ENCODE measurements at places on chromosomes 3 and 15.
A peak's percentile ranks its signal among the peaks of the same experiment; 100 is the strongest.

- peak; percentile 28 for DNase-seq
These were observed 81.5 kb downstream of the SLC25A26 start for GRCh38 chr3:66302288-66302687.

GRCh38 chr3:115974940-115975339 lies 351.6 kb downstream of the GAP43 start:
- no peak for DNase-seq

DNA sequence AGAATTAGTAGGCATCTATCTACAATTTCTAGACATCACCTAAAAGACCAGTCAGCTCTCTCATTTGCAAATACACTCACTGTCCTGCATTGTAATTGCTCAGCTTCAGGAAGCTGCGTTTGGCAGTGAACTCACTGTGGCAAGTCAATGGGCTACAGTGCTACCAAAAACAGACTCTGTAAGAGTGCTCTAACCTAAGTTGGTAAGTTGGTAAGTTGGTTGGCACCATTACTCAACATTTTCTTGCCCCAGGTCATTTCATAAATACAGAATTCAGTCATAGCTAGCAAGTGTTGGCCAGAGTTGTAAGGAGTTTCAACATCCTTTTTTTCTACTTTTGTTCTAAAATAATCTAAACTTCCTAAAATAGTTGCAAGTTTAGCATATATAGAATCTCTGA lies 466.3 kb downstream of the NAALADL2 start:
- no peak for DNase-seq

DNA sequence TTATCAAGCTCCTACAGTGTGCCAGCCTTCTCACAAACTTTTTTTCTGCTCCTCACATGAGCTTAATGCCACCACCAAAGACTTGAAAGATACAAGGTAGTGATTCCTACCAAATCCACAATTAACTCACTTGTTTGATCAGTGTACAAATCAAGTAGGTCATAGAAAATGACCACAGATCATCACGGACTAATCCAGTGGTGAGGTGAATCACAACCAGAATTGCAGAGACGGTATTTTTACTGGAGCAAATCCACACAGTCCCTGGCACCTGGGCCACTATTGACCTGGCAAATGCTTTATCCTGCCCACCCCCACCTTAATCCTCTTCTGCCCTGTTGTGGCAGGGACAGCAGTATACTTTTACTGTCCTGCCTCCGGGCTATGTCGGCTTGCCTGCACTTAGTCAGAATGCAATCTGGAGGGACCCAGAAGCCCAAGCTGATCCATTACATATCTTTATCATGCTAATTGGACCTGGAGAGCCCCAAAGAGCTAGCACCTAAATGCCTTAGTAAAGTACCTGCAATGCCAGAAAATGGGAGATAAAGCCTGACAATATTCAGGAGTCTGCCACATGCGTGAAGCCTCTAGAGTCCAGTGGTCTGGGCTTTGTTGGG lies 83.9 kb upstream of the CDV3 start:
- DNase-seq: no peak

DNA sequence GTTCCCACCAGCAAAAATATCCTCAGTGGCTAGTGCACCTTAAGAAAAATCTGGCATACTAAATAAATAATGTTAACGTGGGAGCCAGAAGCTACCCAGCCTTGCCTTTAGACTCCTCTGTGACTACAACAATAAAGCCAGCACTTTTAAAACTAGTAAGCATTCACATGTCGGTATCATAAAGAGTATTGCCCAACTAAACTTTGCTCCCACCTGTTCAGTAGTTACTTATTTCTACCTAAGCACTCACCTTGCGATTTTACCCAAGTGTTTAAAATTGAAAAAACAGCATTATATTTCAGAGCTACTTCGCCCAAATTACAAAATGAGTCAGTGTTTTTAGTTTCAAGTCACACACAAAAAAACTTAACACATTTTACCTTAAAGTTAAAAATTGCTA lies 12.8 kb downstream of the ALDH1L1 start:
- no peak for DNase-seq

- no peak for DNase-seq
These were observed 31.0 kb upstream of the ADAMTS17 start for GRCh38 chr15:100372739-100373119.

DNA sequence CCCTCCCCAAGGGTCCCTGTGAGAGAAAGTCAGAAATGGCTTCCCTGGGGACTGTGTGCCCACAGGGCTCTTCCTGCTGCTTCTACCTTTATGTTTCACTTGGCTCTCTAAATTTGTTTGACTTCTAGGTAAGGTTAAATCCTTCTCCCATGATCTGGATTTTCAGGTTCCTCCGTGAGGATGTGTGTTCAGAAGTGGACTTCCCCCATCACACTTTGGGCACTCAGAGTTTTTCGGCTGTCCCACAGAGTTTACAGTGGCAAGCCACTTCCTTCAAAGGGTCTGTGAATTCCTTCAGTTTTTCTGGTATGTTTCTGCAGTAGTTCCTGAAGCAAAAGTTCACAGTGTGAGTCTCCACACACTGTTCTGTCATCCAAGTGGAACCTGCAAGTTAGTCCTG lies 30.9 kb upstream of the RARB start:
- no peak for DNase-seq

- DNase-seq: no peak
These were observed 4.0 kb upstream of the WDR49 start for GRCh38 chr3:167657684-167658225.

DNA sequence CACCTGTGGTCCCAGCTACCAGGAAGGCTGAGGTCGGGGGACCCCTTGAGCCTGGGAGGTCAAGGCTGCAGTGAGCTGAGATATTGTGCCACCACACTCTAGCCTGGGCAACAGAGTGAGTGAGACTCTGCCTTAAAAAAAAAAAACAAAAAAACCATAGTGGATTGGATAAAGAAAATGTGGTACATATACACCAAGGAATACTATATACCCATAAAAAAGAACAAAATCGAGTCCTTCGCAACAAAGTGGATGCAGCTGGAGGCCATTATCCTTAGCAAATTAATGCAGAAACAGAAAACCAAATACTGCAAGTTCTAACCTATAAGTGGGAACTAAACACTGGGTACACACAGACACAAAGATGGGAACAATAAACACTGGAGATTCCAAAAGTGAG lies 20.6 kb upstream of the ARF4 start:
- DNase-seq: no peak

DNA sequence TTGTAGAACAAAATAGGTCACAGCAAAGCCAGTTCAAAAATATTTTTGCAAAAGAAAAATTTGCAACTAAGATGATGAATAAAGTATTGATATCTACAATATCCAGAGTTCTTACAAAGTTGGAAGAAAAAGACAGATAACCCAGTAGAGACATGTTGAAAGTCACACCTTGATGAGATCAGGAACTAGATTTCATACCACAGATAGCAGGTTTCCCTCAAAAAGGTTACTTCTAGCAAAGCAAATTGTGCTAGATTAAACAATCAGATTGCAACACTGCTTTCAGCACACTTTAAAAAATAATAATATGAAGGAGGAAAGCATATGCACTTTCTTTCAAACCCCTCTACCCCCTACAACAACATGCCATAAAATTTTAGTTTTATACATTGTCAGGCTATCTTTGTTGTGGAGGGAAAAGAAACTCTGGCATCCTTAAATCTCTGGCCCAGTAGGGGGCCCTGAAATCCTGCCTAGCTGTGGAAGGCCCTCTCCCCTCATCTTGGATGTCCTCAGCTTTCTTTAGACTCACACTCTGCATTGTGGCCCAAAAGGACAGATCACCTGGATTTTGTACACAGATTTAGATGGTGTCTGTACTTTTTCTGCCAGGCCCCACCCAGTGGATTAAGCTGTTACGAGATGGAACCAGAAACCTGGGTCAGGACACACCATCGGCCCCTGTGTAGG lies 50.9 kb downstream of the CCR3 start:
- no peak for DNase-seq

GRCh38 chr3:171346019-171346418 lies 114.2 kb downstream of the TNIK start:
- DNase-seq: no peak

GRCh38 chr15:58298879-58299850 lies 132.6 kb upstream of the LIPC start:
- DNase-seq: no peak

DNA sequence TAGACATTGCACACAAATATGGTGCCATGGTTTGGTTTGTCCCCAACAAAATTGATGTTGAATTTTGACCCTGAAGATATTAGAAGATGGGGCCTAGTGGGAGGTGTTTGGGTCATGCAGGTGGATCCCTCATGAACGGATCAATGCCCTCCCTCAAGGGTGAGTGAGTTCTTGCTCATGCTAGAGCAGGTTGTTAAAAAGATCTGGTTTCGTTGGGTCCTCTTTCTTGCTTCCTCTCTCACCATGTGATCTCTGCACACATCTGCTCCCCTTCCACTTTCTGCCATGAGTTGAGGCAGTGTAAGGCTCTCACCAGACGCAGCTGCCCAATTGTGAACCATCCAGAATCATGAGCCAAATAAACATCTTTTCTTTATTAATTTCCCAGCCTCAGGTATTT lies 87.8 kb upstream of the MDFIC2 start:
- DNase-seq: no peak

DNA sequence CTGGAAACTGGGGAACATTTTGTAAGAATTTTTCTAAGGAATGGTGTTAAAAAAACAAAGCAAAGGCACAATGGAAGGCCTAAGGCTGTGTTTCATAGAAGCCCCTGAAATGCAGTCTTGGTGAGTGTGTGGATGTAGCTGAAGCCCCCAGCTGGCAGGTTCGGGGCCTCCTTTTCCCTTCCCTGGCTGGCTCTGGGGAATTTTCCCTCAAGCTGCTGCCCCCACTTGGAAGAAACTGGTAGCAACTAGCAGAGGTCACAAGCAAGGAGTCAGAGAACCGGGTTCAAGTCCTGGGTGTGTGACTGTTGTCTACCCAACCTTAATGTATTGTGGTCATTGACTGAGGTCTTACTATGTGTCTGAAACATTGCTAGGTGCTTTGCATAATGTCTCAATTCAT lies 85.3 kb upstream of the MYZAP start:
- no peak for DNase-seq

DNA sequence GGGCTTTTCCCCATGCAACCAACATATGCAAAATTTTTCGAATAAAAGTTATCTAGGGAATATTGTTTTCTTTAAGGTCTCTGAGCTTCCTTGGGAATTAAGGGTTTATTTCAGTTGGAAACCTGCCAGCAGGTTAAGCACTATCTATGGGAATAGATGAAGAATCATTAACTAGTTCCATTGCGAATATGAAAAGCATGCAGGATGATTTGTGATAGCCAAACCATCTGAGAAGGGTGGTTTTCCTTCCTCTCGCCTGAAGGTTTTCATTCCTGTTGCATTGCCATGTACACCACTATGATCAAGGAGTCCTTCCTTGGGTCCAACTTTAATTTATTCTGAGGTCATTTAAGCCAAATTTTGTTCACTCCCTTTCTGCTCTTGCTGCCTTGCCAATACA lies 184.9 kb downstream of the NR2F2 start:
- no peak for DNase-seq

GRCh38 chr15:65421360-65422215 lies 1.2 kb downstream of the IGDCC4 start:
- no peak for DNase-seq

- DNase-seq: no peak
These were observed 5.9 kb upstream of the POLG start for GRCh38 chr15:89340573-89340972.

GRCh38 chr15:101461097-101461496 lies 28.4 kb downstream of the PCSK6 start:
- DNase-seq: no peak

- no peak for DNase-seq
These were observed 61.8 kb downstream of the SLC7A14 start for GRCh38 chr3:170524073-170524472.

DNA sequence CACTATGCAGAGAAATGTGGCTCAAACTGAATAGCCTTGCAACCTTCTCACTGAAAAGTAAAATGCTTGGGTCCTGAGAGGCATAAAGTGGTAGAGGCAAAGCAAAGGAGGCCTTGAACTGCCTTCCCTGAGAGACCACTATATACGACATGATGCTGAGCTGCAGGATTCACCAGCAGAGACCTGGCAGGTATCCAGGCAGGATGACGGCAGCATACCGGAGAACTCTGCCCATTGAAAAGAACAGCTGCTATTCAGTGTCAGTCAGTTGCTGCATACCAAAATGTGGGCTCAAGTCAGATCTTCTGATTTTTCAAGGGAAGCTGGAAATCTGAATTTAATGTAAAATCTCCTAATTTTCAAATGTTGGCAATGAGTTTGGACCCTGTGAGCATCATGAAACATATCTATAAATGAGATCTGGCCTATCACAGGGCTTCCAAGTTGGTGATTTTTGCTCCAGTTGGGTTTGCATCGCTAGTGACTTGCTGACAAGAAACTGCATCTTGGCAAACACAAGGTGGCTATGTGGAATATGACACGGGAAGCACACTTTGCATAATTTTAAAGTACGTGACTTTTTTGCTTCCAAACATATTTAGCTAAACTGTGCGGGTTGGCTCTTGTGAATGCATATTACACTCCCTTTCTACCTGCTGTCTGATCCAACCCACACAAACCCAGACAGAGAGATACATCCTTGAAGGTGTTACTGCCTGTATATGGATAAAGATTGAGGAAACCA lies 529.0 kb downstream of the AGBL1 start:
- no peak for DNase-seq

GRCh38 chr3:19471138-19471537 lies 322.8 kb downstream of the KCNH8 start:
- DNase-seq: no peak

- DNase-seq: no peak
These were observed 34.4 kb downstream of the FAM43A start for GRCh38 chr3:194720048-194720447.
